T47D (cell line): ENCODE measurements at places on chromosomes 7 and 10.

DNA sequence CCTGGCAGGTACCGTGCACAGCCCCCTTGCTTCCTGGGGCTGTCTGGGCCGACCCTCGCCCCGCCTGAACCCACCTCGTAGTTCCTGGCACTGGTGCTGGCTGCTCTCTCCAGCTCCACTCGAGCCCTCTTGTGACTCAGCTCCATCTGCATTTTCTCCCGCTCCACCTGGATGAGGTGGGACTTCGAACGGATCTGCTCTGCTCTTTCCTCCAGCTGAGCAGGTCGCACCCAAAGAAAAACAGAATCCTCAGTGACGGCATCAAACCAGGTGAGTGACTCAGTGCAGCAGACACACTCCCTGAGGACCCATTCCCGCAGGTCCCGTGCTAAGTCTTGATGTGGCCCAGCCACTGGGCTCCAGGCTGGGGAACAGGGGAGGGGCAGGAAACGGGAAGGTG is 7.4 kb downstream of the MAD1L1 start:
- DNase-seq: no peak

GRCh38 chr7:129615018-129615417 is 3.5 kb downstream of the NRF1 start:
- DNase-seq: no peak

DNA sequence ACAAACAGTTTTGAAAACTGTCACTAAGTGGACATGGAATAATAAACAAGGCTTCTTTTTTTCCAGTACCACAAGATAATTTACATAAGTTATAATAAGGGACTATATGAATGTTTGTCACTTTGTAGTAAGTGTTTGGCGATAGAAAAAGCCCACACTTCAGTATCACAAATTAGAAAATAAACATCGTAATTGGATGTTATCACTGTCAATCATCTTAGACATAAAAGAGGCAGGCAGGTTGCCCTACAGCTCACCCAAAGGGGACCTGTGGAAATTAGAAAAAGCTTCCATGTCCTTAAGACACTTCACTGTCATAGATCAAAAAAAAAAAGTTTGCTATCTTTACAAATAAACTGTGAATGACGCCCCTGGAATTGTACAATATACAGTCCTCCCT is 3.6 kb upstream of the NOC3L start:
- no peak for DNase-seq

- peak; percentile 41 for DNase-seq
Measured at GRCh38 chr10:101778781-101779543, 3.0 kb upstream of the FGF8 start.

DNA sequence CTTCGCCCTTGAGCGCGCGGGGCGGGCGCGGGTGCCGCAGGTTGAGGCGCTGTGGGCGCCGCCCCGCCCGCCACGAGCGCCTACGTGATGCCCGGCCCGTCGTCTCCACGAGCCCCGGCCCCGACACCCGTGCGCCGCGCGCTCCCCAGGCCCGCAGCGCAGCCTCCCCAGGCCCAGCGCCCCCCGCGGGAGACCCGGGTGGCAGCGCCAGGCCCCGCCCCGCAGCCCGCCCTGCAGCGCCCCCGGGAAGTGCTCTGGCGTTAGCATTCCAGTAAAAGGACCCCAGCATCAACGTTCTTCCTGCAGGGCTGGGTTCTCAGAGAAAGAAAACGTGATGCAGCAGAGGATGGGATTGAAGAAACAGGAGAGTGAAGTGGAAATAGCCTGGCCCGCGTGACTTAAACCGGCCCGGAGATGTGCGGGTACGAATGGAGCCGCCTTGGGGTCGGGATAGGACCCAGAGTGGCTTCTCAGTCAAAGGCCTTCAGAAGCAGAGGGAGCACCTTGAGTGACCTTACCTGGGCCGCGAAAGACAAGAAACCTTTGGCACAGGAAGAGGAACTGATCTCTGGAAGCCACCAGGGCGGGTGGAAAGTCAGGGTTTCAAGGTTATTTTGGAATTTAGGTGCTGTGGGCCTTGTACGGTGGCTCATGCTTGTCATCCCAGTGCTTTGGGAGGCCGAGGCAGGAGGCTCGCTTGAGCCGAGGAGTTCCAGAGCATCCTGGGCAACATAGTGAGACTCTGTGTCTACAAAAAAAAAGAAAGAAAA is 1.8 kb downstream of the PFKP start:
- DNase-seq: no peak
